ENCODE measurements at places on chromosomes 16 and 17.

- DNase-seq: no peak
Observed at GRCh38 chr16:81483970-81484595, 39.5 kb downstream of the CMIP start.

DNA sequence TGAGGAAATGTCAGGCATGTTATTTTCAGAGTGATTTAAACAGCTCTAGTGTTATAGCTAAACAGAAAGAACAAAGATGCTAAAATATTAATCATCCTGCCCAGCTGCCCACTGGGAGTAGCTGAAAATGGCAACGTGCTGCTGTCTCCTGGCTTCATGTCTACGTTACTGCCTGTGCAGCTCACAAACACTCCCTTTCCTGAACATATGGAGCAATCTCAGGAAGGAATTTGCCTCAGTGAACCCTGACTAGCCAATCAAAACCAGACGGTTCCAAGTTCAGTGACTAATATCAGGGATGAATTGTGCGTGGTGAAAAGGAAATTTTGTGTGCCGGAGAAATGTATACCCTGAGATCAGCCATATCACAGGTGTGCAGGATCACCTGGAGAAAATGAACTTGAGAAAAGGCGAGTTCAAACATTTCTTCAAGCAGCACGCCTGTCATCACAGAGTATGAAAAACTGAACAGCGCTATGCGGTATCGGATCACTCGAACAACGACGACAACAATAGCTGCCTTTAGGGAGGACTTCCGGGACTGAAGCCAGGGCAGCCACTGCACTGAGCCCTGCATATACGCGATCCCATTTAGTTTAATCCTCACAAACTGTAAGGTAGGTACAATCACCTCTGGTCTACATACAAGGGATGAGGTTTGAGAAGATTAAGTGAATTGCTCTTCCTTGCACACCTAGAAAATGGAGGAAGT is 110.3 kb downstream of the STX8 start:
- no peak for DNase-seq

DNA sequence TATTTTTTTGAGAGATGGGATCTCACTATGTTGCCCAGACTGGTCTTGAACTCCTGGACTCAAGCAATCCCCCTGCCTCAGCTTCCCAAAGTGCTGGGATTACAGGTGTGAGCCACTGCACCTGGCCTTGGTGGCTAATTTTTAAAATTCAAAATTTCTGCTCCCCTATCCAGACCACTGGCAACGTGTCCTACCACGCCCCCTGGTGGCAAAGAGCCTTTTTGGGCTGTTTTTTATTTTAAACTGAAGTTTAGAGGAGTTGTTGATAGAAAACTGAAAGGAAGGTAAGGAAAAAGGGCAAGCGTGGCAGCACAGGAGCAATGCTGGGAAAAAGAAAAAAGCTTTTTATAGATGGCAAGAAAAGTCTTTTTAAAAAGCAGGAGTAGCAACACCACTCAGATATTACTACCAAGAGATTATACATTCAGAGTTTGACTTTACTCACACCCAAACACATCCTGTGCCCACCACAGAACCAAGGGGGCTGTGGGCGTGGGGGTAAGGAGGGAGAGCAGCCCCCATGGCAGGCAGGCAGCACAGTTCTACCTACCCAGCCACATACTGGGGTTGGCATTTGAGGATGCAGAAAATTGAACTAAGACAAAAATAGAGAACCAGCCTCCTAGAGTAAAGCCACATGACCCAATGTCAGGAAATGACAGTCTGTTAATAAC is 4.2 kb upstream of the MXRA7 start:
- no peak for DNase-seq

GRCh38 chr17:64784353-64785010 is 122.4 kb upstream of the SMURF2 start:
- DNase-seq: no peak

- no peak for DNase-seq
Observed at GRCh38 chr16:15509593-15510535, 75.5 kb downstream of the BMERB1 start.

DNA sequence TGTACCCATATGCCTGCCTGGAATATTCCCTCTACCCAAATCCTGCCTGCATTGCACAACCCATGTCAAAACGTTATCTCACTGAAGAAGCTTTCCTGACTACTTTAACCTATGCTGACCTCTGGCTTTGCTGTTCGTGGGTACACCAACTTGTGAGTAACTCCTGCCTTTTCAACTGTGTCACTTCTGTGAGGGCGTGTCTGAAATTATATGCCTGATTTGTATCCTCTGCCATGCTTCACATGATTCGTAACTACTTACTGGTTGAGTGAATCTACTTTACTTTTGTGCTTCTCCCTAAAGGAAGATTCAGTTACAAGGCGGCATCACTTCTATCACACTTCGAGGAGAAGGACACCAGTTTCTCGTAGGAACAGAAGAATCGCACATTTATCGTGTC is 33.3 kb upstream of the USP43 start:
- no peak for DNase-seq

DNA sequence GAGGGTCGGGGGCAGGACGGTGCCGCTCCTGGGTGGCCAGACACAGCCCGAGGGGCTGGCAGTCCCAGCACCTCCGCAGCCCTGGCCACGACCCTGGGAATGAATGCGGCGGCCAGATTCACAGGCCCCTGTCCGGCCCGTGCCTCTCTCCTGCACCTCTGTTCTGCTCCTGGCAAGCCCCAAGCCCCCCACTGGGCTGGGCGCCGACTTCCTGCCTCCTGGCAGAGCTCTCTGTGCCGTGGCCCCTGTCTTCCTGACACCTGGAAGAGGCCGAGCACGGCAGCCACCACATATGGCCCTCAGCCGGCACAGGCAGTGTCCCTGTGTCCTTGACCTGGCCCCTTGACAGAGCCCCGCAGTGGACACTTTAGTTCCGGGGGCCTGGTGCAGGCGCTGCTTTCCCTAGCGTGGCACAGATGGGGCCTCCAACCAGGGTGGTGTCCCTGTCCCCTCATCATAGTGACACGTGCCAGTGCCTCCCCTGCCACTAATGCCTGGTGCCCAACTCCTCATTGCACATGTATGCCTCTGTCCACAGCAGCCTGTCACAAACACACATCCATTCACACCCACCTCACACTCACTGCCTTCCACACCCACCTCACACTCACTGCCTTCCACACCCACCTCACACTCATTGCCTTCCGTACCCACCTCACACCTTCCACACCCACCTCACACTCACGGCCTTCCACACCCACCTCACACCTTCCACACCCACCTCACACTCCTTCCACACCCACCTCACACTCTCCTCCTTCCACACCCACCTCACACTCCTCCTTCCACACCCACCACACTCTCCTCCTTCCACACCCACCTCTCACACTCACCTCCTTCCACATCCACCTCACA is 110.6 kb upstream of the PLCG2 start:
- DNase-seq: no peak

DNA sequence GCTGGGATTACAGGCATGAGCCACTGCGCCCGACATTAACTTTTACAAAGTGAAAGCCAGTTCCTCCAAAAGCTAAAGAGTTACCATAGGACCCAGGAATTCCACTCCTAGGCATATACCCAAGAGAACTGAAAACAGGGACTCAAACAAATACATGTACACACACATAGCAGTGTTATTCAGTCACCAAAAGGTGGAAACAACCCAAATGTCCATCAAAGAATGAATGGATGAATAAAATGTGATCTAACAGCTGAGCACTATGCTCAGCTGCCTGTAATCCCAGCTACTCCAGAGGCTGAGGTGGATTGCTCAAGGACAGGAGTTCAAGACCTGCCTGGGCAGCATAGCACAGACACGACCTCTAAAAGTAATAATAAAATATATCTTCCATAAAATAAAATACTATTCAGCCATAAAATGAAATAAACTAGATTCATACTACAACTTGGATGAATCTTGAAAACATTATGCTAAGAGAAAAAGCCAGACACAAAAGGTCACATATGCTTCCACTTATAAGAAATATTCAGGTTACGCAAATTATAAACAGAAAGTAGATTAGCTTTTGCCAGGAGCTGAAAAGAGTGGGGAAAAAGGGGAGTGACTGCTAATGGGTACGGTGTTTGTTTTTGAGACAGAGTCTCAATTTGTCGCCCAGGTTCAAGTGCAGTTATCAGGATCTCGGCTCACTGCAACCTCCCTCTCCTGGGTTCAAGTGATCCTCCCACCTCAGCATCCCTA is 9.3 kb upstream of the USP7 start:
- no peak for DNase-seq
